ENCODE measurements at places on chromosomes 7 and 10.

DNA sequence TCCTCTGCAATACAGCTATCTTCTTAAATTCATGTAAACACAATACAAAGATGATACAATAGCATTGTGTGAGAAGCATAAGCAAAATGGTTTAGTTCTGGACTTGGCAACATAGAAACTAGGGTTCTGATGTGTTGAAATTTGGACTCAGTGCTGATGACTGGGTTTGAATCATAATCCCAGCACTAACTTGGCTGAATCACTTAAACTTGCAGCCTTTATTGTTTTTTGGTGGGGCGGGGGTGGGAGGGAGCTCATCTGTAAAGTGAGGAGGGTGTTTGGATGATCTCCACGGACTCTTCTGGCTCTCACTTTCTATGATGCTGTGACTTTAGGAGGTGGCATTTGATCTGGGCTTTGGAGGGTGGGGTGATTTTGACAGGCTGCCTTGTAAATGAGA lies 158.2 kb downstream of the WNT2 start:
- no peak for DNase-seq

DNA sequence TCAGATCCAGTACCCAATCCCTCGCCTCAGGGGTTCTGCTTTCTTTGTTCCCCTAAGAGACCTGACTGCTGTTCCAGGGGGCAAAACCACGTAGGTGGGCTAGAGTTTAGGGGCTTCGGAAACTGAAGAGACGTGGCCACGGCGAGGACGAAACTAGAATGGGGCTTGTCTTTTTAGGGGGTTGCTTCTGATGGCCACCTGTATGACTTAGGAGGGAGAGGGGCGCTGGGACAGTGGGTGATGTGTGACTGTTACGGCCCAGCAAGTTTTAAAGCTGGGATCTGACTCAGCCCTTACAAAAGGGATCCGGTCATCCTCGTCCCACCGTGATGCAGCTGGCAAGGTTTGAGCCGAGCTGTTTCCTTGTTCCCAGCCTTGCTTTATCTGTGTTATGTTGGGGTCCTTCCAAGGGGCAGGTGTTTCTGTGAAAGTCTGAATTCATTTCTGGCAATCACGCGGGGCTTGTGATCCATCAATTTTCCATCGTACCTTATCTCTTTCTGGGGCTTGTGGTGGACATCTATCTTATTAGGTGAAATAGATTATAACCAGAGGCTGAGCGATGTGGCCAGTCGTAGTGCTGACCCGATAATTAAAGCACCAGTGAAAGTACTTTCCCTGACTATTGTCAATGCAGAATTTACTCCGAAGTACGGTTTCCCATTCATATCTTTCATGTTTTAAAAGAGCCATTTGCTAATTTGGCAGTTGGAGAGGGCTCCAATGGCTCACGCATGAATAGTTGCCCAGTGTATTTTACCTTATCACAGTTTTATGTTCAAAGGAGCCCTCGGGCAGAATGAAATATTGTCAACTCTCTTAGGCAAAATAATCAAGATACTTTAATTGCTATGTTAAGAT lies 830 bp downstream of the MET start:
- no peak for DNase-seq

GRCh38 chr7:94561841-94562514 lies 52.4 kb downstream of the CASD1 start:
- DNase-seq = no peak

DNA sequence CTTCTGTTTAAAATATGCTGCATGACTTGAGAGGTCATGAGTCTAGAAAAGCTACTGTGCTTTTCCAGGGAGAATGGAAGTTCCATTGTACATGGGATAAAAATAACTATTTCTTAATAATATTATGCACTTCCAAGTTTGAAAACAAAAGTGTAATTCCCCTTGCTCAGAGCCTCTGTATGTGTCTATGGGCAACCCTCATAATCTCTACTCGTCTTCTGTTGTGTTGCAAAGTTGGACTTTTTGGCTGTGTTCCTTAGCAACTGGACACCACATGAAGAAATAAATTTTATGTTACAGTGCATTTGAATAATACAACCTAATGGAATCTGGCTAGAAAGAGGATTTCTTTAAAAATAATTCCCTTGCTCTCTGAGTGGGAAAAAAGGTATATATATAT lies 242.6 kb downstream of the TWIST1 start:
- DNase-seq = no peak

DNA sequence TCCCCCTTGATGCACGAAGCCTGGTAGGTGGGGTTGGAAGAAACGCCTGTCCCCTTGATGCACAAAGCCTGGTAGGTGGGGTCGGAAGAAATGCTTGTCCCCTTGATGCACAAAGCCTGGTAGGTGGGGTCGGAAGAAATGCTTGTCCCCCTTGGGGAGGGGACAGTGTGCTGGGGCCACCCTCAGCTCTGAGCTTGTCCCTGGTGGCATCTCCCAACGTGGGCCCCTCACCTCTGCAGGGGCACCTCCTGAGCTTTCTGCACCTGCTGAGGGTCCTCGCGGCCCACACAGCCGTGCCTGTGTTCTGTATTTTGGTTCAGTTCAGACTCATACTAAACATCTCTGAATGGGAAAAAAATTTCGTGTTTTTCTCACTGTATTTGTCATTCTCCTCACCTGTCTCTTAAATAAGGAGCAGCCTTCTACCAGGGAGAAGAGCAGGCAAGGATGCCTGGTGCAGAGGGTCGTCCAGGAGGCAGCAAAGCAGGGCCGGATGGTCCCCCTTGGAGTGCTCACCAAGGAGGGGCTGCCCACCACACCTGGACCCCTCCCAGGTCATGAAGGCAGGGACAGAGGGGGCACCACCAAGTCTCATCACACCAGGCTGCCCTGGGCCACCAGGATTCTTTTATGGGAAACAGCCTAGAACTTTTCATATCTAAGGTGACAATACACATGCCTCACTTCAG lies 24.7 kb downstream of the VIPR2 start:
- DNase-seq = no peak

DNA sequence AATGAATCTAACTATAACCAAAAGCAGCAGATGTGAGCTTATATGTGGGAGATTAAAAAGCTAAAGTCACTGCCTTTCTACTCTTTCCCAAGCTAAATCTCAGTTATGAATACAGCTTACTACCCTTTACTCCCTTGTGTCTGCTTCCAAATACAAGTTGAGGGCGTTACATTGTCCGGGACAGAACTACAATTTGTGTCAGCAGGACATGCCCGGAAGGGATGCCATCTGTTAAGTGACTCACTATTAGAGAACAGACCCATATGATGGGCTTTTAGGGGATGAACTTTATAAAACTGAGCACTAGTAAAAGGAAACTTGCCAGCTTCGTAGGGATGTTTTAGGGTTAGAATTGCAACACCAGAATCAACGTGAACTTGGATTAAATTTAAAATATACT lies 299.7 kb upstream of the CSTF2T start:
- no peak for DNase-seq

GRCh38 chr7:75843613-75844116 lies 30.1 kb upstream of the CCL24 start:
- no peak for DNase-seq

DNA sequence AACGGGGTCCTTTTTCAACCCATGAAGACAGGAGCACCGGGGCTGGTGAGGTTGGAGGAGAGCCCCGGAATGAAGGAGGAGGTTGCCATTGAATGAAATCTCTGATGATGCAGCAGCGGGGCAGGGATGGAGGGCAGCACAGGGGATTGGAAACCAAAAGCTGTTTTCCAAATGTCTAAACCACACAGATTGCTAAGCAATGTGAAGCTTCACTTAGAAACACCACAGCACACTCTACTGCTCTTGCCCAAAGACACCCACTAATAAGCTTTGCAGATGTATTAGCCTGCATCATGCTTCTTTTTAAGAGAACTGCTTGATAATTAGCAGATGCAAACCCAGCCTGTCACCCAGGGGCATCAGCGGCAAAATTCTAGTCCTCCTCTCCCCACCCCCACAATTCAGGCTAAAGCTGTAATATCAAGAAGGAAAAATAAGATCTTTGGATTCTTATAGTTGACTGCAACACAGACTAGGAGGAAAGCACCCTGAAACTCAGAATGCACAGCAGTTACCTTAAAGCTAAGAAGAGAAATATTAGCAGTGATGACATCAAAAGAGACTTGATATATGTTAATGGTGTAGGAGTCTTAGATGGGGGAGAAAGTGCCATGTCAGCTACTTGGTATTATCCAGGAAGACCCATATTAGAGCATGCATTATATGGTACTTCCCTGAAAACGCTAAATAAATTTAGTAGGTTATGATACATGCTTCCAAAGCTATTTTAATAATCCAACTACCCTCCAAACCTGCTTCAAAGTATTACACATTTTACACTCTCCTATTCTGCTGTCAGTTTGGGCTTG lies 666.7 kb downstream of the KCNMA1 start:
- no peak for DNase-seq

DNA sequence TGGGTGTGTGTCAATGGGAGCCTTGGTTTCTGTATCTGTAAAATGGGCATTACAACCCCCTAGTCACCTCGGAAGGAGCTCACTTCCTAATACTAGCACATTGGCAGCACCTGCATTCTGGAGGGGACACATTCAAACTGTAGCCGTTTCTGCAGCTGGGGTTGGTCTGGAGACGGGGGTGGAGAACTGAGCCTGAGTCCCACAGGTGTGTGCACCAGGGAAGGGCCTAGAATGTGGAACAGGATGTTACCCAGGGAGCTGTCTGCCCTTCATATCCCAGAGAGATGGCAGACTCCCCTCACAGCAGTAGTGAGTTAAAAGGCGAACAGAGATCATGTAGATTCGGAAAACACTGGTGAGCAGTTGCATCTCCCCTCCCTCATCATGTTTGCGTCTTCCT lies 272.8 kb upstream of the ZNF32 start:
- no peak for DNase-seq

DNA sequence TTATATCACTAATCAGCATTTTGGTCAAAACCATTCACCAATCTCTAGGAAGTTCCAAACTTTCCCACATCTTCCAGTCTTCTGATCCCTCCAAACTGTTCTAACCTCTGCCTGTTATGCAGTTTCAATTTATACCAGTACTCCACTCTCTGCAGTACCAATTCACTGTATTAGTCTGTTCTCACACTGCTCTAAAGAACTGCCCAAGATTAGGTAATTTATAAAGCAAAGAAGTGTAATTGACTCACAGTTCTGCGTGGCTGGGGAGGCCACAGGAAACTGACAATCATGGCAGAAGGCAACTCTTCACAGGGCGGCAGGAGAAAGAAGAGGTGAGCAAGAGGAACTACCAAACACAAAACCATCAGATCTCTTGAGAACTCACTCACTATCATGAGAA lies 374.9 kb downstream of the SORCS1 start:
- no peak for DNase-seq
